ENCODE measurements at places on chromosomes 3 and 15.

GRCh38 chr3:45473841-45474240 is 85.5 kb downstream of the LARS2 start:
- DNase-seq, result no peak

DNA sequence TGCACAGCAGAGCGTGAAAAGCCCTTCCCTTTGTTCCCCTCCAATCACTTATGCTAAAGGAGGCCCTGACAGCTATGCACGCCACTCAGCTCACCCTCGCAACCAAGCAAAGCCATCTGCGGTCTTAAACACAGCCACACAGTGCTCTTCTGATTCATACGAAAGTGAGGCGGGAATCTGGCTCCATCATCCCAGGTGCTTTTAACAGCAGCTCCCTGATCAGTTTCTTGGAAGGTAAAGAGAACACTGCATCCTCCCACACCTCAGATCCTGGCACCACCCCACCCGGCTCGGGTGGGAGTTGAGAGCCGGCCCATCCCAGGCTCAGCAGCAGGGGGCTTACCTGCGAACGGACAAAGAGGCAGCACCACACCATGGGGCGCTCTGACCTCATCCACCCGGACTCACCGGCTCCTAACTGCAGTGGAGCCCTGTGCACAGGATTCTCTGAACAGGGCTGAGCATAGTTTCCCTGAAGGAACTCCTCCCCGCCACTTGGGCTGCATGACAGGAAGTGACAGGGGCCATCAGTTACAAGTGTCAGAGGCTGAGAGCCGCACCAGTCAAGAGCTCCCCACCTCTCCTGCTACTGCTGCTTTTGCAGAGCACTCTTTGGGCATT is 114.3 kb upstream of the ARHGEF3 start:
- no peak for DNase-seq

DNA sequence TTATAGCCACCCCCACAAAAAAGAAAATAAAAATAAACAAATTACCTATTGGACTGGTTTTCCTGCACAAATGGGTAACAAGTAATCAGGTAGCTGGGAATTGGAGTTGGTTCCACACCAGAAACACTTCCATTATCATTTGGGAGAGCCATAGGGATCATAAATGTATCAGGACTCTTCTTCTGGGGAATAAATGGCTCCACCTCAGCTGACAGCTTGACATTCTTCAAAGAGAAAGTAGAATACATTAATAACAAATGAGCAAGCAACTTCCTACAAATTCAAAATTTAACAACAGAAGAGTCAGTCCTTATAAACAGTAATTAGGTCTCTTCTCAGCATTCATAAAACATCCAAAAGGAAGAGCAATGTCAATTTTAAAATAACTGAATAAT is 8.7 kb downstream of the SECISBP2L start:
- DNase-seq, result no peak

DNA sequence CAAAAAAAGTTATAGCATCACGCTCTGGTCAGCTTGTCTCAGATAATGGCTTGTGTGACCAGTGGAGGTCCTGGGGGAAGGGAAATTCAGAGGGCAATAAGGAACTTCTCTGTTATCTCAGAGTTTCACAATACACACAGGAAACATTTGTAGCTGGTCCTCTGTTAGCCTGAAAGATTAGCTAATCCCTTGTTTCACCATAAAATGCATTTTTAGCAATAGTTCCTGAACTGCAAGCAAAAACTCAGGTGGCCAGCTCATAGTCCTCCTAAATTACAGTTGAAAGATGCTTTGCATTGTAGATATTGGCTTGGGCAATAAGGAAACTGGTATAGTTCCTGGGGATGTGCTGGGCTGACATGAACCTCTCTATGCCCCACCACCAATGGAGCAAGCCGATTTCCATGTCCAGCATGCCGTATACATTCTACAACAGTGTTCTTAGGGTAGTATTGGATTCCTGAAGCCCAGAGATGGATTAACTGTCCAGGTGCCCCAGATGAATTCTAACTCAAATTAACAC is 141.5 kb upstream of the TBL1XR1 start:
- no peak for DNase-seq

- DNase-seq, result no peak
Observed at GRCh38 chr15:101306341-101307047, 11.4 kb upstream of the SNRPA1 start.

DNA sequence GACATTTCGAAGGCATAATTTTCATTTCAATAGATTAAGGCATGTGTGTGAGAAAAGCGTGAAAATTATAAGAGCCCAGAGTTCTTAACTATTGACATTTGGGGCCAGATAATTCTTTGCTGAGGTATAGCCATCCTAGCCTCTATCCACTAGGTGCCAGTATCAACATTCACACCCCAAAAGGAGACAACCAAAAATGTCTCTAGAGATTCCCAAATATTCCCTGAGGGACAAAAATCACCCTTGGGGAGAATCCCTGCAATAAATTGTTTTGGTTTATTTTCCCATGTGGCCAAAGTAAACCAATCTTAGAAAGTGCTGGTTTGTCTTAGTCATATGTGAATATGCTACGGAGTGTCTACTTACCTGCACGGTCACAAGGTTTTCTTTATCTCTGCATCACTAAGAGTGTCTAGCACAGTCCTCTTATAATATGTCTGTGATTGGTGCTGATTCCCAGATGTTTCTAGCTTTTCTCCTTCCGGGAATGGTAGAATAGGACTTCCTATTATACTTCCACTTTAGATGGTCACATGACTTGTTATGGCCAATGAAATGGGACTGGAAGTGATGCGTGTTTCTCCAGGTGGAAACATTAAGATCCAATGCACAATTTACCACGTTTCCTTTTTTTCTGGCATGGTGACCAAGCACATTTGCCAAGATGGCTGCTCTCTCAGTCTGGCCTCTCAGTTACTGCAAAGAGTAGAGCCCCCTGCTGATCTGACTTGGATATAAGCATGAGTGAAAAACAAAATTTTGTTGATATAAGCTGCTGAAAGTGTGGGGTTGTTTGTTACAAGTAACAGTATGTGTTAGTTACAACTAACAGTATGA is 8.0 kb upstream of the KBTBD8 start:
- DNase-seq, result peak; percentile 29

DNA sequence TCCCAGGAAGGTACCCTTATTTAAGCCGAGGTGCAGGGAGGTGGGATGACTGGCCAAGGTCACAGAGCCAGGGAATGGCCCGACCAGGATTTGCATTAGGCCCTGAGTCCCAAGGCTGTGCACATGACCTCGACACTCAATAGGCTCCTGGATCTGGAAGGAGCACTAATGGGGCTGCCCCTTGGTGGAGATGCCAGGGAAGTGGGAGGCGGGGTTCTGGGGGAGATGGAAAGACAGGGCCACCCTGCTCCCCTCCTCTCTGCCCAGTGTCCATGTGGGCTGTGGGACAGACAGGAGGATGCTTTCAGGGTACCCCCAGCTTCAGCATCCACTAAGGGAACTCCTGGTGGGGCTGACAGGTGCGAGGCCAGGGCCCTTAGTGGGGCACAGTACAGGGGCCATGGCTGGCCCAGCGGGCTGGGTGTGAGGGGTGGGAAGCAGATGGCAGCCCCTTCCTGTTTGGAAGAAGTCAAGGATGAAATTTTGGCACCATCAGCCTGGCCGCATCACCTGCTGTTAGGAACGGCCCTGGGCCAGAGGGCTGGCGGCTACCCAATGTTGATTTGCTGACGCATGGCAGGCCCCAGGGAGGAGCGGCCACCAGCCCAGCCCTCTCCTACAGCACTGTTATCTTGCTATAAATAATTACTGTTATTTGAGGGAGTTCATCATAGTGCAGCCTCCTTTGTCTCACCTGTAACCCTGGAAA is 37.3 kb downstream of the ATP2B2 start:
- DNase-seq, result no peak

- DNase-seq, result no peak
Observed at GRCh38 chr3:14991818-14992612, 44.6 kb downstream of the NR2C2 start.

GRCh38 chr15:89672221-89673164 is 6.7 kb downstream of the PLIN1 start:
- DNase-seq, result no peak

DNA sequence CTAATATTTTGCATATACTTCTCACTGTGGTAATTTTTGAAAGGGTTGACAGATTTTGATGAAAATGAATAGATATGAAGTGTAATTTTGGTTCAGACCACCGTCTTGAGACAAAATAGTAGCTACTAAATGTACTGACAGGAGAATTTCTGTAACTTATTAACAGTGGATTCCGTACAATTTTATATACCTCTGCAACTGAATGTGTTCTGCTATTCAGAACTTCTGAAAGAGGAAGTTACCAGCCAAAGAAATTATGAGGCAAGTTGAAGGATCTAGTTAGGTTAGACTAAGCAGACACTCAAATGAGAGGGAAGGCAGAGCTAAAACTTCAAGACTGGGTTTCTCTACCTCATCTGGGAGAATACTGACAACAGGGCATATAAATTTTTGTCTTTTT is 29.4 kb downstream of the GAP43 start:
- no peak for DNase-seq

GRCh38 chr15:69885173-69885955 is 212.4 kb downstream of the TLE3 start:
- DNase-seq, result no peak

DNA sequence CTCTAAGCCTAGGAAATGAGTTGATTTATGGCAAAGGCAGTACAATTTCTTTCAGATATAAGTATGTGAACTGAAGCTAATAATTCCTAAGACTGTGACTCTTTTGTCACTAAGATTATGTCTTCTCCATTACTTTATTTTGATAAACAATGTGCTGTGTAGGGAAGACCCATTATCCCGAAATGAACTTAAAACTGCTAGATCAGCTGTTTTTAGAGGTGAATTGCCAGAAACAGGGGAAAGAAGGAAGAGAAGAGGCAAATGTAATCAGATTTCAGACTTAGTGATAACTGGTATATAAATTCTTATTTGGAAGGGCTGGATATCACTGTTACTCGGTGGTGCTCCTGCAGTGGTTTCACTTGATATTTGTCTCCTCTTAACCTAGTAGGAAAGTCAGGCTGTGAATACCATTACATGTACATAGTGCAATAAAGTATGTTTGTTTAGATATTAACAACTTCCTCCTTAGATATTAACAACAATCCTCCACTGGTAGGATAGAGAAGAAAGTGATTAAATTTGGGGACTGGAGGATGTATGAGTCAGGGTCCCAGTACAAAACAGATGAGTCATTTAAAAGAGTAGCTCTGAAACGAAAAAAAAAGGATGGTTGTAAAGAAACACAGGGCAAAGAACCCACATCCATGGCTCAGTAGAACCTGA is 338.5 kb upstream of the KCNH8 start:
- DNase-seq, result peak; percentile 75

DNA sequence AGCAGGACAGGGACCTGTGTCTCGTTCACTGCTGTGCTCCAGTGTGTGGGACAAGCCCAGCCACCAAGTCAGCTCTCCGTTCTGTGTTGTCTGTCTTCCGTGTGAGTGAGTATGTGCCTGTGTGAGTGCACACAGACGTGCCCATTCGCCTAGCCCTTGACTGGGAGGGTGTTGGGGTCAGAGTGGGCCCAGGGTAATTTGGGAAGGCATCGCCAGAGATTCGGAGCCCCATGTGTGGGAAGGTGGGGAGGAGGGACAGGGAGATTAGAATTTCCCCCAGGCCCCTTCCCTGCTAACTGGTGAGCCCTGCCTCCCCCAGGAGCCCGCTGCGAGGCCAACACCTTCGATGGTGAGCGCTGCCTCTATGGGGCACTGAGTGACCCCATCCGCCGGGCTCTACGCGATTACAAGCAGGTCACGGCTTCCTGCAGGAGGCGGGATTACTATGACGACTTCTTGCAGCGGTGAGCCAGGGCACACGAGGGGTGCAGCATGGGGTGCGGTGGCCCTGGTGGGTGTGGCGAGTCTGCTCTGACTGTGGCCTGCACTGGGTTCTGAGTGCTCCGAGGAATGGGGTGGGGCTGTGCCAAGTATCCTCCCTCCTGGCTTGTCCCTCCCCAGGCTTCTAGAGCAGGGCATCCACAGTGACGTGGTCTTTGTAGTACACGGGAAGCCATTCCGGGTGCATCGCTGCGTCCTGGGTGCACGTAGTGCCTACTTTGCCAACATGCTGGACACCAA is 3.1 kb downstream of the ABTB1 start:
- no peak for DNase-seq

- DNase-seq, result no peak
Observed at GRCh38 chr3:37283011-37283410, 108.6 kb upstream of the LRRFIP2 start.

DNA sequence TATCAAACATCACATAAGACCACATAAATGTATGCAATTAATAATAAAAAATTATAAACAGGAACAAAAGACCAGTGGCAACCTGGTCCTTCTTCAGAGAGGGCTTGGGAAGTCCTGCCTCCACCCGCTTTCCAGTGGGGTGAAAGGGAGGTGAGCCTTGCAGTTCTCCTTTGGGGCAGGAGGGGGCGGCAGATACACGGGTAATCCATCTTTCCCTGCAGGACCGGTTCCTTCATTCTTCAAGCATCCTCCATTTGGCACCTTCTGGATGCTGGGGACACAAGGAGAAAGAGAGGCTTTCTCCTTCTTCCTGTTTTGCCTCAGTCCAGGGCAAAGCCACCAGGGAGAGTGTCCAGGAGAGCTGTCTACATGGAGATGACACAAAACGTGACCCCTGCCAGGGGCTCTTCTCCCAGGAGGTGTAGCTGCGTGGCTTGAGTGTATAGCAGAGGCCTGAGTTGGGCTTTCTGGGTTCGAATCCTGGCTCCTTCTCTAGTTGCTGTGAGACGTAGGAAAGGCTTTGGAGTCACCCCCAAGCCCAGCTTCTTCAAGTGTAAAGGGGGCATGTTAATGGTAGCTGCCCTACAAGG is 23.2 kb downstream of the RPLP1 start:
- DNase-seq, result peak; percentile 77

DNA sequence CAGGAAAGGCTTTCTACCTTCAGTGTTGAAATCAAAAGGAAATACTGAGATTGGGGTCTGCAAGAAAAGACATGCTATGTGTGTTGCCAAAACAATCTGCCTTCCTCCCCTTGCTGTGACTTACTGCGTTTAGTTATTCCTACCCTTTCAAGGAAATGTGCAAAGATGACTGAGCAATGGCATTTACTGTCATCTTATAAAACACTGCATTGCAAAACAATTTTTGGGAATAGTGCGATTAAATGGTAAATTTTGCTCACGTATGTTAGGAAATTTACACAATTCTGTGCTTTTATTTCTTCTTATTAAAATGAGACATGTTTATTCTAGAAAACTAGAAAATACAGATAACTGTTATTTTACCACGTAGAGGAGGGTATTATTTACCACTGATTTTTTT is 45.8 kb downstream of the PDE8A start:
- no peak for DNase-seq

- DNase-seq, result no peak
Observed at GRCh38 chr3:187987924-187988323, 166.0 kb upstream of the LPP start.
